Hindlimb muscle (tissue), 1 donor: ENCODE measurements at places on chromosomes 2 and 18.

- no peak for DNase-seq
These were observed 66.3 kb upstream of the GLI2 start for GRCh38 chr2:120669121-120669952.

DNA sequence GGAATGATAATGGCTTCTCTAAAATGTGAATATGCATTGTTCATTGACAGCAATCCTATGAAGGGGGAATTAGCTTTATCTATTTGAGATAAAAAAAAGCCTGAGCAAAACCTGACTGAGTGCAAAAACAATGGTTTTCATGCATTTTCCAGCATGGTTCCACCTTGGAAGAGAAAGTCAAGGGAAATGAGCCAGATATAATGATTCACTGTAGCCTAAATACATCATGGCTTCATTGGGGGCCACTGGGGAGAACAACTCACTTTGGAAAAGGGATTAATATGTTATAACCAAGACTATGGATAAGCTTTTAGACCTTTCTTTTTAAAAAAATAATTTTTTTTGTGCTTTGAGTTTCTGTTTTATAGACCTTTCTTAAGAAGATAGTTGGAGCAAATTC, 679.7 kb downstream of the NYAP2 start:
- no peak for DNase-seq

DNA sequence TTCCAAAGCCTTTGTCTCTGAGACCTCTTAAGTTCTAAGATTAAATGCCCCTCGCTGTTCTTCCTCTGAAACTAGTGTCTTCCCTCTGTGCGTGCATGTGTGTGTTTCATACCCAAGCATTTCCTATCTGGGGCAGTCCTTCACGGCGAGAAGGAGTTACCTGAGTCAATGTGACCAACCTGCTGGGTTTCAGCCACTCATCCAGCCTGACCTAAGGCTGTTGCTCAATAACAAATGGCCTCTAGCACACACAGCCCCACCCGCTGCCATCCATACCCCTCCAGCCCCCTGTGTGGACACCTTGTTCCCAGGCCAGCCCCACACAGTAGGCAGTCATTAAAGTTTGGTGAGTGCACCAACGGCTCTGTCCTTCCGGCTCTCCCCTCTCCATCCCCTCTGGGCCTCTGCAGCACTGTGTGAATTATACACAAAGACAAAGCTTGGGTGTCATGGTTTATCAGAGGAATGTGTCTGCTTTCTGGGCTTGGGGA, 53.8 kb upstream of the FOSL2 start:
- DNase-seq = no peak

DNA sequence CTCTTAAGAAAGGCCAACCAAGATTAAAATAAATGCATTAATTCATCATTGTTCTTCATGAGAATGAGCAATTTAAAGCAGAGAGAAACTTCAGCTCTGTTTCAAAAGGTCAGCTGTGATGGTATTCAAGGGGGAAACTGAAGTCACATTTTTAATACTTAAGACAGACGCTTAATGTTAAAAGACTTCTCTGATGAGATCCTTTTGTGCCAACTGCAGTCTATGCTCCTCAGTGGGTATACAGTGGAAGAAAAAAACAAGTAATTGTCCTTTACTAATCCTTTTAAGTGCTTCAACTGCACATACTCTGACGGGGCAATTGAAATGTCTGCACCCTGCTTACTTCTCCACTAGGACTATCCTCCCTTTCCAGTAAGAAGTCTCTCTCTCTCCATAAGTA, 309.7 kb downstream of the GULP1 start:
- DNase-seq = no peak

- no peak for DNase-seq
These were observed 48.4 kb upstream of the IGFBP5 start for GRCh38 chr2:216743781-216744180.

DNA sequence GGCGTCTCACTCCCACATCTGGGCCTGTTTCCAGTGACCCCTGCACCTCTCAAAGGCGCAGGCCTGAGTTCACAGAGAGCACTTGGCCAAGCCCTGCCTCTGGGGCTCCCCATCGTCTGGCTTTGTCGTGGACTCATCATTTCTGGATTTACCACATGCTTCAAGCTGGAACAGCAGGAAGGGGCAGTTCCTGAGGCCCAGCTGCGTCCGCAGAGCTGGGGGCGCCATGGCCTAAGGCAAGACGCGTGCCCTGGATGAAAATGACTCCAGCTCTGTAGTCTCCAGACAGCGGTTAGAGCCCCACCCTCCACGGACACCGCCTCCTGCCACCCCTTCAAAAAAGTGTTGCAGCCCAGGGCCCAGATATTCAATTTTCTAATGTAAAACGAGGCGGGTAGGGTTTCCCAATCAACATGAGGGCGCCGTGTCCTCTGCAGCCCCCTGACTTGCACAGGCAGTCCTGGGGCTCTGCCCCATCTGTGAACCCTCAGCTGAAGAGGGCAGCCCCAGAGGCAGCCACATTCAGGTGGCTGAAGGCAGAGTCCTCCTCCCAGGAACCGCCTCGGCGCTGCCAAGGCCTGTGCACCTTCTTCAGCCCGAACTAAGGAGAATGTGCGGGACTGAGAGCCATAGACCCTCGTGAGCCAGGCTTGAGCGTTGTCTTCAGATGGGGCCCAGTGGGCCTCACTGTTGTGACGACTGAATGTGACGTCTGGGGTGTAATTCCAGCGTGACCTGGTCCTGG, 85.5 kb downstream of the NFATC1 start:
- DNase-seq = no peak

DNA sequence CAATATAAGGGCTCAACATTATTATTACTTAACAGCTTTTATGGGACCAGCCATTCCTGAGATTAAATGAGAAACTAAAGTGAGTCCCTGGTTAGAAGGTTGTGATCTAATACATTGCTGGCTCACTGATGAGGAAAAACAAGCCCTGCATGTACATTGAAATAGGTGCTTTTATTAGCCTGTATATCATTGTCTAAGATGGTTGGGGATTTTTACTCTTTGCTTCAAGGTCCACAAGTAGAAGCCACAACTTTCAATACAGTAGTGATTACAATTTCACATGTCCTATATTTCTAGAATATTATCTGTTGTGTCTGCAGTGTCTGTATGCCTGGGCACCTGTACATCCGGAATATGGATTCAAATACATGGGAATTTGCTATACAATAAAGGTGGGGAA, 104.1 kb upstream of the FZD5 start:
- no peak for DNase-seq

DNA sequence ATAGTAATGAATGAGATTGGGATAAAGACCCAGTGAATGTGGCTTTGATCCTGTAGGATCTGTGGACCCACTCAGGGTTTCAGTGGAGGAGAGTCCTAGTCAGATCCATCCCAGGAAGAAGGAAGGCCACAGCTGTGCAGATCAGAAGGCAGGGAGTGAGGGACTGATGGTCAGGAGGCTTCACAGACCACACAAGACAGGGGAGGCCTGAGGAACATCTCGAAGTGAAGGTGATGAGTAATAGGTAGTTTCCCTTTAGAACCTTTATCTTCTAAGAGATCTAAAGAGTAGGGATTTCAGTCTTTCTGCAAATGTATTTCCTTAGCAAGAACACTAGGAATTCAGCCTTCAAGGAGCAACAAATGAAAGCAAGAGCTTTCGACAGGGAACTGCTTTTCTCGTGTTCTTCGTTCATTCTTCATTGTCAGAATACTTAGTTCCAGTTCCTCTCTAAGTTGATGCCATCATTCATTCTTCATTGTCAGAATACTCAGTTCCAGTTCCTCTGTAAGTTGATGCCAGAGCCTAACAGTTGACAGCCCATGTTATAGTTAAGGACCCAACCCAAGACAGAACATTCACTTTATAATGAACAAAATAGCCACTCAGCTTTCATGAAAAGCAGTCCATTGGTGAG, 150.2 kb upstream of the EPAS1 start:
- no peak for DNase-seq

GRCh38 chr2:198326431-198326830, 522.0 kb downstream of the PLCL1 start:
- DNase-seq = no peak
